ENCODE measurements at places on chromosomes 3 and 15.

DNA sequence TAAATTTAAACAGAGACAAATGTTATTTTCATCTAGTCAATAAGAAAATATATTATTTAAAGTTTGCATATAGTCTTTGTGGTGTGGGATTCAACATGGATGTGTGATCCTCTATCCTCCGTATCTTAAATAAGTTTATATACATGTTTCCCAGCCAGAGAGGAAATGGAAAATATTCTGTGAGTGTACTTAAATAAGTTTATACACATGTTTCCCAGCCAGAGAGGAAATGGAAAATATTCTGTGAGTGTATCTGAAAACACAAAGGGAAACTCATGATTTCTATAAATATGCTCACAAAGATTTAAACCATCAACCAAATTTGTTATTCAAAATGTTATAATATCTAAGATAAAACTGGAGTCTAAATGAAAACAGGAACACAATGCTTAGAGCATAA, 110.0 kb upstream of the MELTF start:
- no peak for DNase-seq

GRCh38 chr3:179958143-179958542, 78.6 kb downstream of the PEX5L start:
- no peak for DNase-seq

- DNase-seq = no peak
Measured at GRCh38 chr3:120410116-120410515, 40.7 kb downstream of the FSTL1 start.

DNA sequence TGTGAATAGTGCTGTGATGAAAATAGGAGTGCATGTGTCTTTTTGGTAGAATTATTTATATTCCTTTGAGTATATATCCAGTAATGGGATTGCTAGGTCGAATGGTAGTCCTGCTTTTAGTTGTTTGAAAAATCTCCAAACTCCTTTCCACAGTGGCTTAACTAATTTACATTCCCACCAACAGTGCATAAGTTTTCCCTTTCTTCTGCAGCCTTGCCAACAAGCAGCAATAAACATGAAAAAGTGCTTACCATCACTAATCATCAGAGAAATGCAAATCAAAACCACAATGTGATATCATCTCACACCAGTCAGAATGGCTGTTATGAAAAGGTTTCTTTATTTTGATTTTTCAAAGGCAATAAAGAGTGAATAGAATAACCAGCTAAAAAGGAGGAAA, 1105.9 kb downstream of the NAALADL2 start:
- no peak for DNase-seq

DNA sequence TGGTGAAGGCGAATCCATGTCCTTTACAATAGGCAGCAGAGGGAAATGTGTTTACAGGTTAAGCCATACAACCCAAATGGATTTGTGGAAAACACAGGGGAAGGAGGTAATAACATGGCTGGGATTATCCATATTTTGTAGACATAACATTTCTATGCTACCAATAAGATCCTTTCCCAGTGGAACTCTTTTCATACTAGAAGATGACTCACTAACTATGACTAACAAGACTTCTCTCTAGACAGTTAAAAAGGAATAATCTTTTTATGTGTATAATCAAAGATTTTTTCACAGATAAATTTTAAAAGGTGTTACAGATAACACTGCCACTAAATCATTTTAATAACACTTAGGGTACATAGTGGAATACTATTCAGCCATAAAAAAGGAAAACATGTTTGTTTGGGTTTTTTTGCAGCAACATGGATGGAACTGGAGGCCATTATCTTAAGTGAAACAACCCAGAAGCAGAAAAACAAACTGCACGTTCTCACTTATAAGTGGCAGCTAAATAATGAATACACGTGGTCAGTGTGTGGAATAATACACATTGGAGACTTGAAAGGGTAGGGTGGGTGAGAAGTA, 39.6 kb downstream of the VPS13C start:
- DNase-seq = no peak

DNA sequence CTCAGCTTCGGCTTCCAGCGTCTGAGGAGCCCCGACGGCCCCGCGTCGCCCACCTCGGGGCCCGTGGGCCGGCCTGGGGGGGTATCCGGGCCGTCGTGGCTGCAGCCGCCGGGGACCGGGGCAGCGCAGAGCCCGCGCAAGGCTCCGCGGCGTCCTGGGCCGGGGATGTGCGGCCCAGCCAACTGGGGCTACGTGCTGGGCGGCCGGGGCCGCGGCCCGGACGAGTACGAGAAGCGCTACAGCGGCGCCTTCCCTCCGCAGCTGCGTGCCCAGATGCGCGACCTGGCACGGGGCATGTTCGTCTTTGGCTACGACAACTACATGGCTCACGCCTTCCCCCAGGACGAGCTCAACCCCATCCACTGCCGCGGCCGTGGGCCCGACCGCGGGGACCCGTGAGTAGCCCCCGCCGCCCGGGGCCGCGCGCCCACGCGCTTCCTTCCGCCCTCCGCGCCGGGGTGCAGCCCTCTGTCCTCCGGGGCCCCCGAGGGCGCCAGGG, 462 bp downstream of the EDEM1 start:
- DNase-seq = no peak

GRCh38 chr3:12268049-12268735, 20.7 kb upstream of the PPARG start:
- DNase-seq = no peak

- peak; percentile 32 for DNase-seq
Measured at GRCh38 chr3:127455541-127456450, 134.7 kb downstream of the TPRA1 start.

- no peak for DNase-seq
Measured at GRCh38 chr3:55341502-55342031, 145.5 kb downstream of the WNT5A start.

- no peak for DNase-seq
Measured at GRCh38 chr3:153634683-153635082, 472.7 kb downstream of the RAP2B start.

- no peak for DNase-seq
Measured at GRCh38 chr15:48449734-48450133, 118.5 kb downstream of the DUT start.

DNA sequence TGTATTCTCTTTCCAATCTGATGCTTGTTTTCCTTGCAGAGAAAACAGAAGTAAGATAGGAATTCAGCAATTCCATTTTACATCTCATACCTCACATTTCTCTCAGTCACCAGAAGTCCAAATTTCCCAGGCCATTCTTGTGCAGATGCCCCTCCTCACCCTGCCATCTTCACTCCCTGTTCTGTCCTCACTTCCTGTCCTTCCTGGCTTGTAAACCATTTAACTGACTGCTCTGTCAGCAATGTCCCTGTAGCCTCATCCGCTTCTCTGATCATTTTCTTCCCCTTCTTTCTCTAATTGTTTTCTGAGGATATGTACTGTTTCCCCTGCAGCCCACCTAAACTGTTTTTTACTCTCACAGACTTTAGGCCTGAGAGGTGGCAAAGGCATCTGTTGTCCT, 40.3 kb downstream of the BLM start:
- DNase-seq = no peak
